ENCODE measurements at places on chromosomes 12 and 14.
A peak's percentile ranks its signal among the peaks of the same experiment; 100 is the strongest.

- DNase-seq, result no peak
Observed at GRCh38 chr14:76844223-76844622, 18.0 kb downstream of the LRRC74A start.

DNA sequence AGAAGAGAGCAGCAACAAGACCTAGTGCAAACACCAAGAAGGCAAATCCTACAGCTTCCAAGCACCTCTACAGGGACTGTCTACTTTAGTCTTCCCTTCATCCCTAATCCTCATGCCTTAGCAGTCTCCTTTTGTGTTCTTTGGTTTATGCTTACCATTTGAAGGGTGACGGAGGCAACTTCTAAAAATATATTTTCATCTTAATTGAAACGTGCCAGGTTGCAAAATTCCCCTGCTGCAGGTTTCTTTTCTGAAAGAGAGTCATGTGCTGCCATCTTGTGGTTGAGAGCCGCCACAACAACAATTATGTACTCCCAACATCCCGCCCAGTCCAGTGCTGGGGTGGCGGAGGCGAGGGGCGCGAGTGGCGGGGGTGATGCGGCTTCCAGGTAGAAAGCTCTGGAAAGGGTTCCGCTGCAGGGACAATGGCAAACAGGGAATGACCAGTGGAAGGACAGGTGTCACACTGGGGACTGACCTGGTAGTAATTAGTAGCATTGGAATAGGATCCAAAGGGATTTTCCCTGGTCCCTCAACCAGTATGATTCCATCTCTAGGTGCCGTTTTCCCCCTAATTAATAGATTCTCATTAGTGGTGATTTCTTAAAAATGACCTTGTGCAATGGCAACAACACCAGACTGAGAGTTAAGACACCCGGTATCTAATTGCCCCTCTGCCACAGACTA is 80.3 kb upstream of the GNG2 start:
- peak; percentile 69 for DNase-seq

- peak; percentile 83 for DNase-seq
Observed at GRCh38 chr12:93978553-93978952, 169.8 kb upstream of the PLXNC1 start.

- no peak for DNase-seq
Observed at GRCh38 chr12:132359971-132360370, 30.6 kb upstream of the GALNT9 start.

DNA sequence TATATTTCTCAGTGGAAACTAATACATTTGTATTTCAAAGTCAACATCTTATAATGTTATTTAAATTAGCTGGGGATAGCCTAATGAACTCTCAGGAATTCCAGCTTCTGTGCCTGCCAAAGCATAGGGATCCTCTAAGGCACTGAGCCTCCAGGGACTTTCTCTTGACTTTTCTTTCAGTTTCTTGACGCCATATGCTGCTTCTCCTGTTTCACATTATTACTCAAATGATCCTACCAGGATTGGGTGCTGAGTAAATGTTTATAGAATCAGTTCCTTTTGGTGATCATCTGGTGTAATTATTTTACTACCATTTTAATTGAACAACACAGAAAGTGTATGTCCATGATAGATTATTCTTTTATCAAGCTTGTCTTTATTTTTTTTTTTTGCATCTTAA is 7.9 kb downstream of the METTL25 start:
- DNase-seq, result no peak

- DNase-seq, result peak; percentile 16
Observed at GRCh38 chr14:54465654-54466053, 23.1 kb downstream of the GMFB start.

GRCh38 chr12:47156167-47156736 is 76.5 kb upstream of the AMIGO2 start:
- DNase-seq, result peak; percentile 78

DNA sequence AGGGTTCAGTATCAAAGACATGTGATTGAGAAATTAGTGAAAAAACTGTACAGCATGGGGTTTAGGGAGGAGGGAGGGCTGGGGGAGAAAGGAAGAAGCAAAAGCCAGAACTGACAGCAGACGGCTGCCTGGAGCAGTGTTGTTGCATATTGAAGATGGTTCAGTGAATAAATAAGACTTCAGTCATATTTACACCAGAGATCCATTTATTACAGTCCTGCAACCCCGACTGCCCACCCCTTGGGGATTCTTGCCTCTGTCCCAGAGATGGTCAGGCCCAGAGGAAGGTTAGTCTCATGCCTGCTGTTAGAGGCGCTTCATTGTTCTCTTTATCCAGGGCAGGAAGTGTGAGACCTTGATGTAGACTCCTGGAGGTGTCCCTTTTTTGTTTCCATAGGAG is 3.2 kb downstream of the GZMH start:
- DNase-seq, result no peak

DNA sequence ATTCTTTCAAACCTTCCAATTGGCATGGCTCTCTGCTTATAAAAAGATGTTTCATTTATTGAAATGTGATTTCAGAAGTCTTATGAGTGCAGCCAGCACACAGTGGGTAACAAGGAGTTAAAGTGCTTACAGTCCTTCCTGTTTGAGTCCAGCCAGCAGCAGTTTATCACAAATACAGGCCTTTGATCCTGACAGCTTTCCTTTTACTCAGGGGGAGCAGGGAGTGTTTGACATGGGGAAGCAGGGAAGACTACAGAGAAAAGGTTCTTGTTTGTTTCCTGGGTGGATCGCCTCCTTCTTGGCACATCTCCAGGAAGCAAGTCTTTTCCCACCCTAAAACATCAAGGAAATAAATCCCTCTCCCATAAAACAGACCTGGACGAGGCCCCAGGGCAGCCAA is 216.1 kb downstream of the MSRB3 start:
- peak; percentile 50 for DNase-seq

- DNase-seq, result no peak
Observed at GRCh38 chr12:103817791-103818190, 23.2 kb downstream of the NT5DC3 start.

GRCh38 chr12:6546016-6546415 is 9.8 kb downstream of the IFFO1 start:
- no peak for DNase-seq

DNA sequence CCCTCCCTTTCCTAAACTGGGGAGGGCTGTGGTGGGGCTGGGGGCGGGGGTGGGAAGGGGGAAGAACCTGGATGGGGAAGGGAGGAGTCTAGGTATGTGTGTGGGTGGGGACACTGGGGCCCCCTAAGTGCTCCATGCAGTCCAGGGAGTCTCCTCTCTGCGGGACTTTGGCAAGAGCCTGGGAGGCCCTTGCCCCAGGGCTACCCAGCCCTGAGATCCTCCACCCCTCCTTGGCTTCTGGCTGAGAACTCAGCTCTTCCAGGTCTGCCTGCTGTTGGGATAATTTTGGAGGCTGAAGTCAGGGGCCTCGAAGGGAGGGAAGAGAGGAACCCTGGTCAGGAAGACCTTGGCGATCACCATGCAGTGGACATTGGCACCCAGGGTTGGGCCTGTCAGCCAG is 2.2 kb upstream of the DLK1 start:
- DNase-seq, result no peak

- DNase-seq, result no peak
Observed at GRCh38 chr14:102882226-102882906, 40.1 kb upstream of the AMN start.

- DNase-seq, result no peak
Observed at GRCh38 chr12:46832130-46832704, 6.4 kb upstream of the SLC38A4 start.

DNA sequence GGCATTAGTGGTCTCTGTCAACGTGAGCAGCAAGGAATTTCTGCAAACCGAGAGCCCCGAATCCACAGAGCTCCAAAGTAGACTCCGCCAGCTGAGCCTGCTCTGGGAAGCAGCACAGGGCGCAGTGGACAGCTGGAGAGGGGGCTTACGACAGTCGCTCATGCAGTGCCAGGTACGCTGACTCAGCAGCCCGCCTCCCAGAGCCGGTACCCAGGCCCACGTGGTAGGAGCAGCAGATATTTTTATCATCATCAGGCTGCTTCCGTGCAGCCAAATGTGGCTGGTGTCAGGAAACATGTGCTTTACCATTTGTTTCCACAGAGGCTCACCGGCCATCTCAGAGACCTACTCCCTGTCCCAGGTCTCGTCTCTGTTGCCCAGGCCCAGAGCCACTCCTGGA is 73.7 kb downstream of the ESR2 start:
- DNase-seq, result no peak

- peak; percentile 88 for DNase-seq
Observed at GRCh38 chr12:124385219-124385969, 90.5 kb downstream of the RFLNA start.

DNA sequence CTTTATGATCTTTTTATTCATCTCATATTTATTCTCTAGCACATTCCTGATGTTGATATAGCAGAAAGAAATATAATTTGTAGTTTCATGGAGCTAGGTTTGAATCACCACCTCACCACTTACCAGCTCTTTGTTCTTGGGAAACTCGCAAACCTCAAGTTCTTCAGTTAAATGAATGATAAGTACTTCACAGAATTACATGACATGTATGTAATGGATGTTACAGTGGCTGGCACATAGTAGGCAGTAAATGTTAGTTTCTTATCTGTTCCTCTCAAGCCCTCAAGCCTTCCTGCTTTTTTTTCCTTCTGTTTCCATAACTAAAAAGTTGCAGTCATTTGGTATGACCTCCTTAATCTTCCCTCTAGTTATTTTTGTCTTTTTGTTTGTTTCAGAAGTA is 54.9 kb downstream of the SPATS2 start:
- no peak for DNase-seq

- DNase-seq, result peak; percentile 55
Observed at GRCh38 chr12:12985817-12986408, 14.2 kb downstream of the HEBP1 start.

- DNase-seq, result no peak
Observed at GRCh38 chr12:31408763-31409162, 82.8 kb upstream of the SINHCAF start.

- peak; percentile 46 for DNase-seq
Observed at GRCh38 chr14:65258391-65258790, 154.1 kb upstream of the FUT8 start.

DNA sequence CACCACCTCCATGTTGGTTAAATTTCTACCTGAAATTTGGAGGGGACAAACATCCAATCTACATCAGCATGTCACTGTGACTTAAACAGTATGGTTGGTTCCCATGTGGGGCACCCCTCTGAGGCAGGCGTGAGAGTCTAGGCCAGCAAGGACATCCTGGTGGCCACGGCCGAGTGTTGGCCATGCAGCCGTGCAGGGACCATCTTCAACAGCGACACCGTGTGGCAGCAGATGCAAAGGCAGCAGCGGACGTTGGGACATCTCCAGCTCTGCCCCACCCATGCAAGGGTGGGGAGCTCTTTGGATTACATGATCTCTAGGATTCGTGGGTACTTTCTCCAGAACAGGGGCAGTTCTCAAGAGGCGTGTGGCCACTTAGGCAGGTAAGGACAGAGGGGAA is 49.8 kb downstream of the NOC4L start:
- no peak for DNase-seq

GRCh38 chr14:90294872-90295271 is 36.9 kb downstream of the NRDE2 start:
- peak; percentile 47 for DNase-seq

- DNase-seq, result no peak
Observed at GRCh38 chr14:97149775-97150174, 352.6 kb downstream of the VRK1 start.

DNA sequence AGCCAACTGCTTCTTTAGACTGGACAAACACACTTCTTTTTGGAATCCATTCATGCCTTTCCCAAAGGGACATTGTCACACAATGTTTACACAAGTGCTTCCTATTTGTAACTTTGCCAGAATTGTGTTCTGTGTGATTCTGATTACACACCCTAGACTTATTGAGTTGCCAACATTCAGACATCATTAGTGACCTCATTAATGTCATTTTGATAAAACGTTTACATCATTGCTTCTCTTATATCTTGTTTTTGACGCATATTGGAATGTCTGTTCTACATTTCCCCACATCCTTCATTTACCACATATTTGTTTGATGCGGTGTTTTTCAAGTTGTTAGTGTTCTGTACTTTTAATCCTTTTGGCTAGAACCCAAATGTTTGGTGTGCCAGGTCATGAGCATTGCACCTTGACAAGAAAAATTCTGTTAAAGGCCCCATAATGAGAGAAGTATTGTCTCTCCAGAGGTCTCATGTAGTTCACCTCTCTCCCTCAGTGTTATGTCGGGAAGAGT is 305.5 kb downstream of the AEBP2 start:
- DNase-seq, result peak; percentile 87

- no peak for DNase-seq
Observed at GRCh38 chr14:54627219-54627539, 60.3 kb downstream of the SAMD4A start.

DNA sequence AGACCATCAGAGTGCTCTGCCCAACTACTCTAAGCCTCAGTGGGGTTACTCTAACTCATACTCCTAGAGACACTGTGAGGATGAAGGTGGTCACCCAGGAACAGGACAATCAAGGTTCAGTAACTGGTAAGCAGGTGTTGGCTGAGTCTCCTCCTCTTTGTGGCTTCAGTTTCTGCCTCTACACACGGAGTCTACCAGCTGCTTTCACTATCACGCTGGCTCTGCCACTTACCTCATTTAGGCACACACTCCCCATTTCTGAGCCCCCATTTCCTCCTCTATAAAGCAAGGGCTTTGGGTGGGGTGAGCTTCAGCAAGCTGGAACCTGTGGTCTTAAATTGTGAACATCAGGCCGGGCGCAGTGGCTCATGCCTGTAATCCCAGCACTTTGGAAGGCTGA is 7.3 kb upstream of the TCHP start:
- DNase-seq, result no peak

DNA sequence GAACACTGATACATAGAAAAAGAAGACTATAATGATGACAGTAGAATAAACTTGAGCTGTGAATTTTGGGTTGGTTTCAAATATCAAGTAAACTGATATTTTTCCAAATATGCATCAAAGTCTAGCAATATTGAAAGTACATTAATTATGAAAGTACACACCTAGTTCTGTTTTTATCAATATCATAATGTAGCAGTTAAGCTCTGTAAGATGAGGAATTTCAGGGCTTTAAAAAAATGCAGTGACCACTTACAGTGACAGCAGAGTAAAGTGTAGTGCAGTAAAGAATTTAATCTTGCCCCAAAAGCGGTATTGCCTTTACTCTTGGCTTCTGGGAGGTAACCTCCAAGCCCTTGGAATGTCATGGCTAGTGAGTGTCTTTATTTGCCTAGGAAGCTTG is 102.9 kb upstream of the ABCD2 start:
- DNase-seq, result no peak

DNA sequence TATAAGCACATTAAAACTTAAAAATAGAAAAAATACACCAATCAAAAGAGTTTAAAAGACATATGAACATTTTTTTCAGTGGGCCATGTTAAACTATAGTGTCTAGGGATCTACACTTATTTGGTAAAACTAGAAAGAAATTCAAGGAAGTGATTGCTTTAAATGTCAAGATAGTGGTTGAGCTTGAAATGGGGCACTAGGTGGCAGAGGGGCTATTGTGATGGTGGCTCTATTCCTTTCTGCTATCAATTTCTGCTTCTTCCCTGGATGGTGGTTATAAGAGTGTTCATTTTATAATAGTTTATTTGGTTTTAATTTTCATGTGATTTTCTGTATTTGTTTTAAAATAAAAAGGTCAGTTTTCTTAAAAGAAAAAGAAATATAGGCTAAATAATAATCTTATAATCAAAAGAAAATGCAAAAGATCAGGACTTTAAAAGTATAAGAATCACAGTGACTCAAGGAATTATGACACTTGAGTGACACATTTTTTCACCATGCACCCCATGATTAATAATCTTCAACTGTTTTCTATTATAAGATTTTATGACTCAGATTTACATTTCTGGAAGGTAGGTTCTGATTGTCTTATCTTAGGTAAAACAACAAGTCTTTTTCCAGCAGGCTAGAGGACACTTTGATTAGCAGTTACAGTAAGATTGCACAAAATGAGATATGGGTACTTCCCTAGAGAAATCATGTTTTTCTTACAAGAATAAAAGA is 137.5 kb downstream of the FSCB start:
- DNase-seq, result no peak

Measured in mesenchymal stem cell (in vitro differentiated cells and primary cell).